Kidney glomerular epithelial cell (primary cell): ENCODE measurements at places on chromosomes 3 and 15.

DNA sequence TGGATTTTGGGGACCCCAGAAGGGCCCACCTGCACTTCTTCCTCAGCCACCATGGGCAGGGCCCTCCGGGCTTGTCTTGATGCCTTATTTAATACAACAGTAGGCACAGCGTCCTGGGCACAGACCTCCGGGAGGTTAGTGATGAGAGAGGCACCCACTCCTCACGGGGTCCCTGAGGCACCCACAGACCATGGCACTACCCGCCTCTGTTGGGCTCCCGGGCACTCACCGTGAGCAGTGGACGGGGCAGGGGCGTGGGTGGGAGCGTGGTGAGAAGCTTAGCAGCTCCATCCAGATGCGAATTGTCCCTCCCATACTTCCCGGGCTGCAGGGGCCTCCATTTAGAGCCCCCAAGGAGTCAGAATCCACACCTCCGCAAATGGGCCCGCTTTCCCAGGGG is 317 bp upstream of the MESP2 start:
- no peak for DNase-seq

DNA sequence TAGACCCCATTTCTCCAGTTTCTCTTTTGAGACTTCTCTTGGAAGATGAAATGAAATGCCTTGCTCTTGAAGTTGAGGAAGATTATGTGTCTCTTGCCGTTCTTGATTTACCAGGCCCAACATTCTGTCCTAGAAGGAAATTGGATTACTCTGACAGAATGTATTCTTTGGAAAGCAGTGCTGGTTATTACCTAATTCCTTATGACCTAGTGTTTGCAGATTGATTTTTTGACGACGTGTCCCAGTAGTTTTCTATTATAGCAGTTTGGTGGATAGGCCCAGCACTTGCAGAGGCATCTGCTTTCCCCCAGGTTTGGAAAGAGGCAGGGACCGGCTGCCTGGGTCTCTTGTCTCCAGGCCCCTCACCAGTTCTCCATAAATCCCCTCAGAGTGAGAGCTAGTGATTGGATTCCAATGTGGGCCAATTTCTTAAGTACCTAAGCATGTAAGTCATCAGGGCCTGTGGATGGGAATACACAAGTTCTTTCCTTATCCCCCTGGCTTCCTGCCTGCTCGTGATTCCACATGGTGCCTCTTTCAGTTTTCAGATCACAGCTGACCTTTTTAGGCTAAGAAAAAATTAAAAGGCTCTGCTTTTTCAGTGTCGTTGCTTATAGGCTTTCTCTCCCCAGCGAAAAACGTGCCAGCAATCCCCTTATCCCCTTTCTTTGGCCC is 50.2 kb downstream of the EPHB3 start:
- DNase-seq, result no peak

- no peak for DNase-seq
Measured at GRCh38 chr3:57949344-57949743, 58.9 kb upstream of the FLNB start.

DNA sequence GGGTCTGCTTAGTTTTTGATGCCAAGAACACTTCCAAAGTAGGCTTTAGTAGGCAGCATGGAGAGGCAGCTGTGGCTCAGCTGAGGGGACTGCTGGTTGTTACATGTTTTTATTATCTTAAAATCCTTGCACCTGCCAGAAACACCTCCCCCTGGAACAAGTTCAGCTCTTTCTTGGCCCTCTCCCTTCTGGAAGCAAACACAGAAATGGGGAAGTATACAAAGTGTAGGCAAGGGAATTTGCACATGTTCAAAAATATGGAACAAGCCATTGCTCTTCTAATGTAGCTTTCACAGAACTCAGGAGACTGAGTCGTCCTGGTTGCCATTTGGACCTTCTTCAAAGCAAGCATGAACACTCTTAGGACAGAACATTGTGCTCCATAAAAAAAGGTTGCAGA is 169.1 kb upstream of the SEMA6D start:
- DNase-seq, result no peak

GRCh38 chr3:59680919-59681318 is 631.1 kb upstream of the CFAP20DC start:
- DNase-seq, result no peak

- DNase-seq, result peak; percentile 58
Measured at GRCh38 chr3:44045476-44046275, 196.0 kb upstream of the TOPAZ1 start.

DNA sequence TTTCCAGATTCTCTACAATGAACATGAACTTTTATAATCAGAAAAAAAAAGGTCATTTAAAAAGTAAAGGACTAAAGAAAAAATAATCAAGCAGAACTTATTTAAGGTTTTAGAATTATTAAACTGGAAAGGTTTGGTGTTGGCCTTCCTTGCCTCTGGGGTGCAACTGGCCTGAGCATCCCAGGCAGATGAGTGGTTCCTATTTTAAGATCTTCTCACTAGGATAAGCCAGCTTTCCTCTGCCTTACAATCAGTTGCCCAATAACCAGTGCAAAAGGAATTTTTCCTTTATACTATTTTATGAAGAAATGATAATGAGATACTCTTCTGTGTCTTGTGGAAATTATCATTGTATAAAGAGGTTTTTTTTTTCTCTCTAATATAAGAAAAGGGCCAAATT is 56.6 kb downstream of the SEC22A start:
- DNase-seq, result no peak

GRCh38 chr3:86658876-86659275 is 332.1 kb downstream of the VGLL3 start:
- no peak for DNase-seq

DNA sequence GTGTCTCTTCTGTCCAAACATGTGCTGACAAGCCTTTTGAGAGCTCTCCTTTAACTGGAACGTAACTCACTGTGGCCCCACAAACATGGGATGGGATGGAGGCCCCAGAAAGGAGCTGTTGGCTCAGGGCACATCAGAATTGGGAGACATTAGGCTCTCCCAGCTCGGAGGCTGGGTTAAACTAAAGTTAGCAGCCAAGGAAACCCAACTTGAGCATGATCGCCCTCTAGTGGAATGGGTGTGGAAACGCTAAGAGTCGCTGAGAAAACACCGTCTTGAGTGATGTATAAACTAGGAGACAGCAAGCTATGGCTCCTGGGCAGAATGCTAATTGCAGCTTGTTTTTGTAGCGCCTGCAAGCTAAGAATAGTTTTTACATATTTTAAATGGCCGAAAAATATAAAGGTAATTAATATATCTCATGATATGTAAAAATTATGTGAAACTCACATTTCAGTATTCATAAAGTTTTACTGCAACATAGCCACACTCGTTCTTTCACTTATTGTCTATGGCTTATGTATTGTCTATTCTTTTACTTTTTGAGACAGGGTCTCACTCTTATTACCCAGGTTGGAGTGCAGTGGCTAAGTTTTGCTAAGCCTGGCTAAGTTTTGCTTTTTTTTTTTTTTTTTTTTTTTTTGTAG is 138.8 kb upstream of the HACD2 start:
- peak; percentile 70 for DNase-seq

DNA sequence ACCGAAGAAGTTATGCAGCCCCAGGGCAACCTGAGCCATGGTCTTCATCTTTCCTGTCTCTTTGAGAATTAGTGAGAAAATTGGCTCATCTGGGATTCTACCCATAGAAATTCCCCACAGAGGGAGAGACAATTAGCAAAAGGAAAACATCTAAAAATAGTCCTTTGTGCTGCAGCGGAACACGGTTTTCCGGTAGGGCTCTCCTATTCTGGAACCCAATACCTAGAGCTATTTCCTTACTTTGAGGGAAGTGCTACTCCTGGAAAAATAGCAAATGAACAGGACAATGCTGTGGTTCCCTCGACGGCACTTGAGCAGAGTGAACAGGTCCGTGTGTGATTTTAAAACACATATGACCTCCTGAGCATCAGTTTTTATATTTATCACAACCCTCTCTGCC is 210.5 kb downstream of the FGF12 start:
- DNase-seq, result no peak

GRCh38 chr15:88139936-88140335 is 116.6 kb downstream of the NTRK3 start:
- no peak for DNase-seq

GRCh38 chr15:88705769-88706165 is 67.0 kb downstream of the ISG20 start:
- DNase-seq, result no peak

DNA sequence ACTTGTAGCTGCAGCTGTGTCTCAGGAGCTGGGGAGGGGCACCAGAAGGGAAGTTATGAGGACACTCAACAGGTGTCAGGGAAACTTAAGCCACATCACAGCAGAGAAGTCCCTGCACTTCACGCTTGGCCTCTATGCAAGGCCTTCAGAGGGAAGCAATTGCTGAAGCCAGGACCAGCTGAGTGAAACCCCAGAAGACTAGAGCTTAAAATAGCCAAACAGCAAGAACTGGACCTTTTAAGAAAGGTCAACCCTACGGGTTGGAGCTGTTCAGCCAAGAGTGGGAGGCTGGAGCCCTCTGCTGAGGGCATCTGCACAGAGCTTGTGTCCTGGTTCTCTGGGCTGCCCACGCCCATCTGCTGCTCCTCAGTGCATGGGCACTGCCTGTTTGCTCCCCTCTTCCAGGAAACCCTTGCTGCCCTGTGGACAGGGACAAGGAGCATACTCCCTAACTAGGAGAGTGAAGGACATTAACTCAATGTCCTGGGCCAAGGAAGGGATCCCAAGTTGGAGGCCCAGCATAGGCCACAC is 3.9 kb upstream of the GRAMD2A start:
- no peak for DNase-seq

DNA sequence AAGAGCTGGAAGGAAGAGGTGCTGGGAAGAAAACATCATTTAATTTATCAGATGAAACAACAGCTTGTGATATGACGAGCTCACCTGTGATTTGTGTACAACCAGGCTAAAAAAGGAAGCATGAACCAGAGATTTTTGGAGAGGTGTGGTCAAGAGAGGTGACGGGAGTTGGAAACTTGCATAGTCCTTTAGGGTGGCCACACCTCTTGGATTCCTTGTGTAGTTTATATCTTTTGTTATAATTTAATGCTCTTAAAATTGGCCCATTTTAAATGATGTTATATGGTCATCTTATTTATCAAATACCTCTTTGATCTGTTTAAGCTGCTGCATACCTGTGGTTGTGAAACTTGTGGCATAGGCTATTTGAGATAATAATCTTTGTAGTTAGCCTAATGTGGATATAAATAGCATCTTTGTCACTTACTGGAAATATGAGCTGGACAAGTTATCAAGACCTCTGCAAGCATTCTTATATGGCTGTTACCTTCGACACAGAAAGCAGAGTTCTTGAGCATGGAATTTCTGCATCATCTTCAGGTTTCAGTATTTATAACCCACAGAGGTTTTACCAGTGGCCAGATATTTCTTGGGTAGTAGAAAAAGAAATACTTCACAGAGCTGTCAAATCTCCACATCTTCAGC is 49.1 kb downstream of the IL1RAP start:
- DNase-seq, result no peak

GRCh38 chr3:29764603-29765254 is 483.9 kb downstream of the RBMS3 start:
- DNase-seq, result peak; percentile 35
